ENCODE measurements at places on chromosomes 6 and 20. TPM values are rescaled to one million over a fixed set of nuclear protein-coding genes. Genes with fewer than 3 reads are reported as not detected.

EDN3 gene
- 6.5 TPM for total RNA-seq

LY6G5C gene
- total RNA-seq: 3.3 TPM

NINL gene
- total RNA-seq: 30.1 TPM

SPATA25 gene
- total RNA-seq: 1.3 TPM

DNA sequence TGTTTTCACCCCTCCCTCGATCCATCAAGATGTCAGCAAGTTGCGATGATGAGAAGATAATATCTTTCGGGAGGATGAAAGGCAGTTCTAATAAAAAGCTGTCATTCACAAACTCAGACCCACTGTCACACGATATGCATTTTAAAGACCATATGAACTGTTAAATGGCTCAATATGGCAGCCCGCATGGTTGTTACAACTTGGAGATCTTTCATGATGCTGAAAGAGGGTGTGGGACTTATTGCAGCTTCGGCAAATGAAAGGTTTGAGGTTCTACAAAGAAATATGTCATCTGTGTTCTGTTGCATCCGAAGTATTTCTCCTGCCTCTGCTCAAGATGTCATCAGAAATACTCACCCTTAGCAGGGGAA, 128.5 kb downstream of the CDH4 start:
- DNase-seq: no peak

DNA sequence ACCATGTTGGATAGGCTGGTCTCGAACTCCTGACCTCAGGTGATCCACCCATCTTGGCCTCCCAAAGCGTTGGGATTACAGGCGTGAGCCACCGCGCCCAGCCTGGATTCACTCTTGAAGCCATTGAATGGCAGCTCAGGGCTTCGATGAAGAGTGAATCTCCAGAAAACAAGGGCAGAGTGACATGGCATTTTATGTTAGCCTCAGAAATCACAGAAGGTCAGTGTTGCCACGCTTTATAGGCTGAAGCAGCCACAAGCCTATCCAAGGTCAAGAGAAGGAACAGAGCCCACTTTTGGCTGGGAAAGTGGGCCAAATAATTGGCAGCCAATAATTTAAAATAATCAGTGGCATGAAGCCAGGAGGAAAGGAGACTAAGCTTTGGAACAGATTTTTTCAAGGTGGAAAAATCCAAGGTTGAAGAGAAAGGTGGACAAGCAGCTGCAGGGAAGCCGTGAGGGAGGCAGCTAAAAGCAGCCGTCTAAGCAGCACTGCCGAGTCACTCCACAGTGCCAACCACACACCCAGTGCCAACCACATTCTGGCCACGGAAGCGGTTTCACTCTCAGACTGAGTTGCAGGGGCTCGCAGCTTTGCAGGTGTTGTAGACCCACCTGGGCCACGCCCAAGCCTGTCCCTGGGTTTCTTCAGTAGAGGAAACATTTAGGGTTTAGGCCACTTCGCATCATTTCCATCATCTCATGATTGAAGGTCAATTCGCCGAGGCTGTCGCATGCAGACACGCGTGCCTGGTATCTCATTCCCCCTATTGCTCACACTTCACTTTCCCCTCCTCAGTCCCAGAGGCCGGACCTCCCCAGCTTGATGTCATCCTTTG, 17.4 kb upstream of the AVP start:
- no peak for DNase-seq

- peak; percentile 22 for DNase-seq
These were observed 4.8 kb downstream of the HELZ2 start for GRCh38 chr20:63568986-63569949.
